HFF-Myc (cell line): ENCODE measurements at places on chromosomes 1 and 21.
A peak's percentile ranks its signal among the peaks of the same experiment; 100 is the strongest.

DNA sequence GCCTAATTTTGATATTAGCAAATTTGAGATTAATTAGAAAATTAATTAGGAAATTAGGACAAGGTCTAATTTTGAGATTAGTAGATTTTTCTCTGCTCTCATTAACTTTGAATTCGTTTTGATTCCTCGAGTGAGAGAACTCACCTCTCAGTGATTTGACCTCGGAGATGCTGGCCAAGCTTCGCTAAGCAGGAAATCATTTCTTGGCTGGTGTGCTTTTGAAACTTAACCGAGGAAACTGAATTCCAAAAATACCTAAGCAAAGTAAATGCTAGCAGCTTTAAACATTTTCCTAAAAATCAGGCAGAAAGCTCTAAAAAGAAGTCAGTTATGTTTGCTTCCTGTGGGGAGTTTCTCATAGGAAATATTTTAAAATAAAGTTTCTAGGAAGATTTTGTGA lies 34.9 kb downstream of the CDC14A start:
- no peak for DNase-seq

- DNase-seq, result no peak
Measured at GRCh38 chr1:28236656-28237322, 865 bp downstream of the ATP5IF1 start.

GRCh38 chr1:151133018-151133806 lies 13.2 kb downstream of the SEMA6C start:
- no peak for DNase-seq

DNA sequence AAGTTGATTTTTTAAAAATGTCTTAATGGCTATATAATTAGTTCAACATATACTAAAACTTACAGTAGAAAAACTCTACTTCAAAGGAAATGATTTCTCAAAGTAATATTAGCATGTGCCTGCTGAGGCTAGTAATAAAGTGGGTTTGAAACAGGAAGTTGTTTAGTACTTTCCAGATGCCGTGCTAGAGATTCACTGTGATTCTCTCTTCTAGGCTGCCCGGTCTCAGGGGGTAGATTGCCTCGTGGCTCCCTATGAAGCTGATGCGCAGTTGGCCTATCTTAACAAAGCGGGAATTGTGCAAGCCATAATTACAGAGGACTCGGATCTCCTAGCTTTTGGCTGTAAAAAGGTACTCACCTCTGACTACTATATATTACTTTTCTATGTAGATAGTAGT lies 9.1 kb downstream of the EXO1 start:
- peak; percentile 30 for DNase-seq

GRCh38 chr1:193418745-193419058 lies 232.3 kb upstream of the B3GALT2 start:
- DNase-seq, result no peak

DNA sequence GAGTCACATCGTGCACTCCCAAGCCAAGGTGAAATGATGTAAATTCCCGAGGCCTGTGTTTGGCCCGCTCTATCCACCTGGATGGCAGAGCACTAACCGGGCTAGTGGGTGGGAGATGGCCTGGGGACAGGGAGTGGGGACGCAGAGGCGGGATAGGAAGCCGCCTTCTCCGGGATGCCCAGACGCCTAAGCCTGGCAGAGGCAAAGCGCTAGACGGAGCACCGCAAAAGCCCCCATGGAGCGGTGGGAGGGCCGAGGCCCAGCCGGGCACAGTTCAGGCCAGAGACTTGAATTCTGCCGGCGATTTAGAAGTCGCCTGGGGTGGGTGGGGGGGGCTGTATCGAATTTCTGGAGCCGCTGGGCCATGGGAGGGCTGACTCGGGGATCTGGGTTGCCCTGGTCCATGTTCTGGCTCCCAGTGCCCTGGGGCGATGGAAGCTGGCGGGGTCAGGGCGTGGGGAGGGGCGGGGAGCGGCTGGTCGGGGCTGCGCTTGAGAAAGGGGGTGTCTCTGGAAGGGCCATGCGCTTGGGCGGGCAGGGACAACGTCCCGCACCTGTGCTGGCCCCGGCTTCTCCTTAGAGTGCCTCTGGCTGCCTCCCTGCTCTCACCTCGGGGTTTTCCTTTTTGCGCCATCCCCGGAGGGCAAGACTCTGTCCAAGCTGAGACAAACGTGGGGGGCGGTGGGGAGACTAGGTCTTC lies 28.0 kb downstream of the KIAA2013 start:
- no peak for DNase-seq

DNA sequence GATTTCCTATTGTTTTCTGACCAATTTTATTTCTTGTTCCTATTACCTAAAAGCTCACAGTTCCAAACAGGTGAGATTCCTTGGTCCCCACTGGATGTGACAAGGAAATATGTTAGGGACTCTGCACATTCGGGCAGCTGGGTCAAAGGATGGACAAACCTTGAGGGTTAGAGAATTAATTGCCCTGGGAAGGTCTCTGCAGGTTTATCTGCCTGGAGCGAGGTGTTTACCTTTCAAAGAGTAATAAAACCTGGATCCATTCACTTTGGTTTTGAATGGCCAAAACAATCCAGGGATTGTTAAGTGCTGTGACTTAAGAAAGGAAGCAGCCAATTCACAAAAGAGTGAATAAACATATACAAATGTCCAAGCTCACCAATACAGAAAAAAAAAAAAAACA lies 33.6 kb upstream of the RAB4A start:
- no peak for DNase-seq

DNA sequence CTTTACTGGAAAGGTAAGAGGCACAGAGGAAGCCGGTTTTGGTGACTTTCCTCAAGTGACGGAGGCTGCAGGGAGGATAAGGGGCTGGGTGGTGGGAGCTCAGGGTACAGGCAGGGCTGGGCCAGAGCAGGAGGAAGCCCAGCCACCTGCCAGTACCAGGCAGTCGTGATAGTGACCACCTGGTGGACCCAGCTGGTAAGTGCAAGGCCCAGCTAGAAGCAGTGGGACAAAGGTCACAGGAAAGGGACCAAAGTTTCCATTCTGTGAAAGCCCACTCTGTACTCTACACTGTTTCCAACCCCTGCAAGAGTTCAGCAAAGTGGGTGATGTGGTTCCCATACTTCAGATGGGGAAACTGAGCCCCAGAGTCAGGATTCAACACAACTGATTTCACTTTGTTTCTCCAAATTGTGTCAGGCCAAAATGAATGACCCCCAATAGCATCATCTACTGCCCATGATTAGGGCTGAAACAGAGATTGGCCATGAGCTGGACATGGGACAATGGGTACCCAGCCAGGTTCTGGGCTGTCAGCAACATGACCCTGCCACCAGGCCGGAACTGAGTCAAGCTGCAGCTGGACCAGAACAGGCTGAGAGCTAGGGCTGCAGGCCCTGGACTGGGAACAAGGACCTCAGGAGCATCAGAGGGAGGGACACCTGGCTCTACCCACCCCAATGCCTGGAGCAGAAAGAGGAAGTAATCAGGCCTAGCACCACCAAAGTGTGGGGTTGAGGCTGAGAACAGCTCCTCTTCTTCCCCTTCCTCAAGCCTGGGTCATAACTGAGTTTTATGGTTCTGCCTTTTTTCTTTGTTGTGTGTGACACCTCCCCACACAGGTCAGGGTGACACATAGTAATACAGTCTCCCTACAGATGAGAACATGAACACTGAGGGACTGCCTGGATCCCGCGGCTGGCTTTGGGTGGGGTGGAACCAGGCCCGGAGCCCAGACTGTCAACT lies 50.2 kb downstream of the KCNN3 start:
- DNase-seq, result no peak

DNA sequence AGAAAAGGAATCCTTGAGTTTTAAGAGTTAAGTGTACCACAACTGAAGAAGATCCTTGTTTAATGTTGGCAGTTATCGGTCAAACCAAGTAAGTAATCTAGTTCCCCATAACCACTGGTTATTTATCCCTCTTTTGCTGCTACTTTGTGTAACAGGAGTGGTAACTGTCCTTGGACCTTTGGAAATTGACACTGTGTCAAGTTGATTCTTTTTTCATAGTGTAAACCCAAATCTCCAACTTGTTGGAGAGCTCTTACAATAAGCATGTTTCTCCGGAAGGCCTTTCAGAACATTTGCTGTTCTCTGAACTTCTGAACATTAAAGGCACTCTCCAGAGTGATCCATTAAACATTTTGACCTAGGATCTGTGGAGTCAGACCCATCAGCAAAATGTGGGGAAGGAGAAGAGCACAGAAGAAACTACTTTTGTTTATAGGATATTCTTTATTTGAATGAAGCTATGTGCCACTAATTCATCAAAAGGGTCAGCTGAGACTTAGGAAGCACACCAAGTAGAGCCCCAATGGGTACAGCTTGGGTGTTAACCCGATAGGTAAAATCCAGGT lies 3.9 kb downstream of the AHCYL1 start:
- DNase-seq, result no peak

- no peak for DNase-seq
Measured at GRCh38 chr1:230337266-230337665, 88.9 kb downstream of the PGBD5 start.

- DNase-seq, result no peak
Measured at GRCh38 chr1:81351864-81352263, 448.9 kb upstream of the ADGRL2 start.

DNA sequence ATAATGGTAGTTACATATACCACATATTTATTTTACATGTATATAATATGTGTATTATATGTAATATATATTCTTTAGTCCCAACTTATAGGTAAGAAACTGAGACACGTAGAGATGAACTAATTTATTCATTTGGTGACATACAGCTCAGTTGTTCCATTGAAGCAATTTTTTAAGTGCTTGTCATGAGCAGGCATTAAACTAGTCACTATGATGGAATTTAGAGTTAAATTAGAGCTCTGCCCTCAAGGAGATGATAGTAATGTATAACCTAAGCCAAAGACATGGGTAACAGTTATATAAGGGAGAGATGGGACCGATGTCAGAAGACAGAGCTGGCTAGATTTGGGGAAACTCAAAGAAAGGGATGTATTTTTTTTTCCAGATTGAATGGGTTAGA lies 83.0 kb downstream of the ST6GALNAC5 start:
- DNase-seq, result no peak

- DNase-seq, result no peak
Measured at GRCh38 chr1:148315071-148315811, 163.2 kb upstream of the NBPF11 start.

DNA sequence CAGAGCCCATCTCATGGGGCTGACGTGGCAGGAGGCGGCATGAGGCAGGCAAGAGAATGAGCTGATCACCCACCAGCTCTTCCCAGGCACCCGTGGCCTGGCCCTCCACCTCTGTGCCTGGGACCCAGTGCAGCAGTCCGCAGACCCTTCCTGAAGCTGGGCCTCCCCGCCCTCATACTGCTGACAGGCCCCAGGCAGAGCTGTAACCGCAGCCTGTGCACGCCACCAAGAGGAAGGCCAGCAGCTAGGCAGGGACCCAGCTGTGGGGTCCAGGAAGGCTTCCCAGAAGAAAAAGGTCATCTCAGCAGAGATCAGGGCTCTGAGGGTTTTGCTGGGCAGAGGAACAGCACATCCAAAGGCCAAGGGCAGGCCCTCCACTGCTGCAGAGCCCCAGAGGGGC lies 9.8 kb upstream of the MTFR1L start:
- DNase-seq, result no peak

DNA sequence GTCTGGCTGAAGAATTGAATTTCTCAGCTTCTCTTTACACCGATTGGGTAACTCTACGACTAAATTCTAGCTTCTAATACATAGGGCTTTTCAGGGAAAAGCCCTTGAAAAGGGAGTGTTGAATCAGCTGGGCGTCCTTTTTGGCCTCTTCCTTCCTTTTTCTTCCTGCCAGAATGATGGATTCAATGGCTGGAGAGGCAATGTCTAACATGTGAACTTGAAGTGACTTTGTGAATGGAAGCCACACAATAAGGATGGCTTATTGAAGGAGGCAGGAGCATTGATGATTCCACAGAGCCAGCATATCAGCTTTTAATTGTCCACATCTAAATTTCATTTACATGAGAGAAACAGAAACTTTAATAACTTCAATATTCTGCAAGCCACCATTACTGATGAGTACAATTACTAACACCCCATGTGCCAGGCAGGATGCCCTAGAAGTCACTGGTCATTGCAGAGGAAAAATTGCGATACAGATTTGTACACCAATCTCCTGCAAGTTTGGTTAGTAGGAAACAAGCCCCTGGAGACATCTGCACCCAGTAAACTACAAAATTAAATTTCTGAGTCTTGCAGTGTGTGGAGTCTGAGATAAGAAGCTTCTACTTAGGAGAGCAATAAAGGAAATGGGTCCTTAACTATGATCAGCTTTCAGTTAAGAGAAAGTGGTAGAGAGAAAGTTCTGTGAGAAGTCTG lies 56.1 kb downstream of the STYXL2 start:
- no peak for DNase-seq

GRCh38 chr21:43942621-43943020 lies 69.5 kb upstream of the TRAPPC10 start:
- no peak for DNase-seq
